Stimulated activated CD4-positive, alpha-beta T cell treated with anti-CD3 and anti-CD28 coated beads, Interleukin-2, amount 100 ng/mL, for 48 hours (primary cell): ENCODE measurements at places on chromosomes 2 and 18.
A peak's percentile ranks its signal among the peaks of the same experiment; 100 is the strongest.

GRCh38 chr18:56165601-56166355 lies 472.6 kb downstream of the TXNL1 start:
- DNase-seq: no peak

- DNase-seq: peak; percentile 82
Observed at GRCh38 chr2:74553892-74554819, at the start of the genes DOK1 and LOXL3. TSS of gene DOK1 (plus strand) at chr2:74554720. CDS start at chr2:74554755, 35 bp downstream. TSS of gene LOXL3 (minus strand) at chr2:74553942. CDS start at chr2:74552634, 1,308 bp downstream.

DNA sequence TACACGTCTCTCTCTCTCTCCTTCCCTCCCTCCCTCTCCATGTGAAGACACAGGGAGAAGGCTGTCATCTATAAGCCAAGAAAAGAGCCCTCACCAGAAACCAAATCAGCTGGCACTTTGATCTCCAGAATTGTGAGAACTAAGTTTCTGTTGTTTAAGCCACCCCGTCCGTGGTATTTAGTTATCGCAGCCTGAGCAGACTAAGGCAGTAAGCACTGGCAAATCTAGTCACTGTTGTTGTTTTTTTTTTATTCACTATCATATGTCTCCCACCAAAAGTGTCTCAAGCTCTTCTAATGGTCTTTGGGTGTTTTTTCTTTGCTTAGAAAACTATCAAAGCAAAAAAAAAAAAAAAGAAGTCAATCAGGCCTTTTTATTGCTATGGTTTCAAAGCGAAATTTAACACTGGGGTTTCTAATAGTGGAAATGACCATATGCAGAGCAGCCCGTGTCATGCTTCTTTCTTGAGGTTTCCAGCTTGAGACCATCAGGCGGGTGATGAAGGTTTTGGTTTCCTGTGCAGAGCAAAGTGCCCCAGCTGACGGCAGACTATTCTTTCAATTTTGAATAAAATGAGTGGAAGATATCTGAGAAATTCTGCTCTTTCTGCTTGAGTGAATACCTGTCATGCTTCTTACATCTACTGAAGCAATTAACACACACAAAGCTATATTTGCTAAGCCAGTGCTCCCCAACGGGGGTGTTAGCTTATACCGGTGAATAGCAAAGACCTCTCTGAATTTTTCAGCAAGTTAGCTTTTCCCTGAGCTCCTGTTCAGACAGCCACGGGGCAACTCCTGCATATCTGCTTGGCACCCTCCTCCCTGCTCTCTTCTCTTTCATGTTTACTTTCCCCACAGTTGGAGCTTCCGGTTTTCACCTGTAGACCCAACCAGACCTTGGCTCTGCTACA lies 394.1 kb upstream of the ATP5MC3 start:
- no peak for DNase-seq

DNA sequence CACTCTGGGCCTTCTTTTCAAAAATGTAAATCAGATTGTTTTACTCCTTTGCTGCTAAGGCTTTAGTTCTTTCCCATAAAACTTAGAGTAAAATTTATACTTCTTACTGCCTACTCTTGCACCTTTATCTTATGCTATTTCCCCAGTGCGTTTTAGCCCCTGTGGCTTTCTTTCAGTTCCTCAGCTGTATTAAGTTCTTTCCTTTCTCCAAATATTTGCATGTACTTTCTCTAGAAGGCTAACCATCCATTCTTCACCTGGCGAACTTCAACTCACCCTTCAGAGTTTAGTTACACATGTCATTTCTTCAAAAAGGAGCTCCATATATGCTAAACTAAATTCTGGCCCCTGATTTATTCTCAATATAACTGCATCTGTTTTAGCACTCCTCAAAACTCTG lies 160.7 kb downstream of the FSHR start:
- no peak for DNase-seq

DNA sequence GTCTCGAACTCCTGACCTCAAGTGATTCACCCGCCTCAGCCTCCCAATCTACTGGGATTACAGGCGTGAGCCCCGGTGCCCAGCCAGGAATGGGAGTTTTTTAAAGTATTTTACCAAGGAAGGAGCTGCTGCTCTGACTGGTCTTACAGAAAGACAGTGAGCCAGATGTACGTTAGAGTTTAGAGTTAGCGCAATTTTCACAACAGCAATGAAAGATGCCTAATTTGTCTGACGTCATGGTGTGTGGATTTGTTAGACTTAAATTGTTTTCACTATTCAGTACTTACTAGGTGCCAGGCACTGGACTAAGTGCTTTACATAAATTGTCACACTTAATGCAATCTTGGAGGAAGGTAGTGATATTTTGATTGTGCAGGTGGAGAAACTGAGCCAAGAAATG lies 12.4 kb upstream of the RPL37A start:
- no peak for DNase-seq
